ENCODE measurements at places on chromosomes 2 and 18. TPM values are rescaled to one million over a fixed set of nuclear protein-coding genes. Genes with fewer than 3 reads are reported as not detected.

SETBP1 gene
- total RNA-seq, result 0.89 TPM

KCNK3 gene
- total RNA-seq, result 0.46 TPM

SPAG16 gene
- 24.9 TPM for total RNA-seq

POMC gene
- total RNA-seq, result 1.0 TPM

MSTN gene
- total RNA-seq, result 0.05 TPM

AGXT gene
- not detected for total RNA-seq

ALKAL2 gene
- total RNA-seq, result not detected

VWC2L gene
- total RNA-seq, result not detected

REG3A gene
- not detected for total RNA-seq

ESPNL gene
- 1.5 TPM for total RNA-seq

Measured in smooth muscle cell of the umbilical artery (primary cell).